GM12878 (cell line): ENCODE measurements at places on chromosomes 12 and 14. TPM values are rescaled to one million over a fixed set of nuclear protein-coding genes. Genes with fewer than 3 reads are reported as not detected.

MEG3 gene
- 0.66 and 0.95 TPM in 2 replicates for total RNA-seq

GRCh38 chr14:87158283-87158682 is 834.7 kb downstream of the GALC start:
- H3K4me3 ChIP-seq, result no peak overlapping the region
- H3K27me3 ChIP-seq, result no peaks in the 10 kb centered on the region
- no peak overlapping the region for H3K27ac ChIP-seq

DNA sequence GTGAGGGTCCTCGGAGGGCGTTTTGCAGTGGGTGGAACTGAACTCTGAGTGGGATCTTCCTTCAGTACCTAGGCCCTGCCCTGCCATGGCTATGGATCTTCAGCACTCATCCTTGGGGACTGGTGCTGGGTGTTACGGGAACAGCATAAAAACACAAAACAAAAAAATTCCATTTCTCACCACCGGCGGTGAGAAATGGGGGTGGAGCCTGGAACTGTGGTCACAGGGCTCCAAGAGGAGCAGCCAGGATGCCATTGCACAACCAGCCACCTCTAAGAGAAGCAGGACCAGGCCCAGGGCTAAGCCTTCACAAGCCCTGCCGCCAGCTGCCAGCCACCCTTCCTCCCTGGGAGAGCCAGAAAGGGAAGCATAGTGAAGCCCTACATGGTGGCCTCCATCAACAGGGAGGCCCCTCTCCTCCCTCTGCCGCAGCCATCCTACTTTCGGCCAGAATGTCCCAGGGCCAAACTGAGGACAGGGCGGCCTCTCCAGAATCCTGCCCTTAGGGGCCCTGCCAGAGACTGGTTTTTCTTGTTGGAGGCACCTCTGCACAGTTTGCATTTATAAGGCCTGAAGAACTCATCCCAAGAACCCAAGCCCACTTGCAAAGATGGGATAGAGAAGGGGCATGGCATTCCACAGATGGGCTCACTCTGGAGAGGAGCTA is 76.5 kb downstream of the VCPKMT start:
- H3K4me3 ChIP-seq, result peak overlapping the region; percentile 1; the same call in 1 of the 2 replicates
- DNase-seq, result no peak
- H3K4me1 ChIP-seq, result peaks cover 57% of the 10 kb centered on the region
- no peaks in the 10 kb centered on the region for H3K36me3 ChIP-seq

GRCh38 chr12:51827925-51828818 is 20.3 kb downstream of the FIGNL2 start:
- no peak overlapping the region for H3K4me3 ChIP-seq
- H3K4me1 ChIP-seq, result no peaks in the 10 kb centered on the region; the same call in 1 of the 2 replicates
- no peak overlapping the region for H3K27ac ChIP-seq
- peaks cover 5% of the 10 kb centered on the region for H3K27me3 ChIP-seq
- H3K36me3 ChIP-seq, result no peaks in the 10 kb centered on the region

POLE2 gene
- 19.5 and 22.0 TPM in 2 replicates for total RNA-seq

- H3K36me3 ChIP-seq, result no peaks in the 10 kb centered on the region
- no peak overlapping the region for H3K27ac ChIP-seq
- no peak overlapping the region for H3K4me3 ChIP-seq
- DNase-seq, result no peak
Measured at GRCh38 chr14:44767646-44768173, 194.0 kb downstream of the KLHL28 start.

DNA sequence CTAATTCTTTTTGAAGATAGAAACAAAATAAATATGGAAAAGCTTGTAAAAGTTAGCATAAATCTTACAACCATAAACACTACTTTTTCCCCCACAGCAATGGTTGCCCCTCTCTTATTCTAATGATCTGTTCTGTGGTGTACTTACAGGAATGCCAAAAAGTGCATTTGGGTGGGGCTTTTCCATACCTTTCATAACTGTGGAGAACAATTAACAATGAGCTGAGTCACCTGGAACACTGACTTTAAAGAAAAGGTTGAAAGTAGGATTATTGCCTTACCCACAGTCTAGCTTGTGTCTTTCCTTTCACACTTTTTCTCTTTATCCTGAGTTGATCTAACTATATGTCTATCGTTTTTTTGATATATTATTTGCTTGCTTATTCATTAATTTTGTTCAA is 86.9 kb downstream of the TPH2 start:
- no peaks in the 10 kb centered on the region for H3K36me3 ChIP-seq
- no peak overlapping the region for H3K4me3 ChIP-seq
- no peaks in the 10 kb centered on the region for H3K27me3 ChIP-seq
- H3K27ac ChIP-seq, result no peak overlapping the region
- DNase-seq, result no peak

AP5M1 gene
- total RNA-seq, result 37.1 and 39.1 TPM in 2 replicates
